Stimulated activated CD8-positive, alpha-beta memory T cell treated with anti-CD3 and anti-CD28 coated beads, Interleukin-7, amount 100 ng/mL, for 48 hours (primary cell): ENCODE measurements at places on chromosomes 12 and 14.

DNA sequence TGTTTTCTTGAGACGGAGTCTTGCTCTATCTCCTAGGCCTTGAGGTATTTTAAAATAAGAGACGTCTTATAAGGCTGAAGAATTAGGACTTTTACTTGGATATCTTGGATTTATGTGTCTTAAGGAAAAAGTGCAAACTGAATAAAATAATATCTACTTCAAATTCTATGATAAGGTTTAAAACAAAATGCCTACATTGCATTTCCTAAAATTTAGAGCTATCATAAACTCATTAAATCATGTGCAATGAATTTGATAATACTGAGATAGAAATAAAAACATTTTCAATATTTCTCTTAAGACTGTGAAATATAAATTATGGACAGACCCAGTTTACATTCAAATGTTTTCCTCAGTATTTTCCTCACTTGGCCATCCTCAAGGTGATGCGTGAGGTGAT lies 729.5 kb upstream of the LMO3 start:
- DNase-seq, result no peak

GRCh38 chr12:91663744-91664143 lies 481.1 kb upstream of the DCN start:
- DNase-seq, result no peak

GRCh38 chr12:1562813-1563407 lies 31.5 kb downstream of the FBXL14 start:
- DNase-seq, result no peak

GRCh38 chr14:53525608-53526007 lies 372.5 kb upstream of the DDHD1 start:
- DNase-seq, result no peak

DNA sequence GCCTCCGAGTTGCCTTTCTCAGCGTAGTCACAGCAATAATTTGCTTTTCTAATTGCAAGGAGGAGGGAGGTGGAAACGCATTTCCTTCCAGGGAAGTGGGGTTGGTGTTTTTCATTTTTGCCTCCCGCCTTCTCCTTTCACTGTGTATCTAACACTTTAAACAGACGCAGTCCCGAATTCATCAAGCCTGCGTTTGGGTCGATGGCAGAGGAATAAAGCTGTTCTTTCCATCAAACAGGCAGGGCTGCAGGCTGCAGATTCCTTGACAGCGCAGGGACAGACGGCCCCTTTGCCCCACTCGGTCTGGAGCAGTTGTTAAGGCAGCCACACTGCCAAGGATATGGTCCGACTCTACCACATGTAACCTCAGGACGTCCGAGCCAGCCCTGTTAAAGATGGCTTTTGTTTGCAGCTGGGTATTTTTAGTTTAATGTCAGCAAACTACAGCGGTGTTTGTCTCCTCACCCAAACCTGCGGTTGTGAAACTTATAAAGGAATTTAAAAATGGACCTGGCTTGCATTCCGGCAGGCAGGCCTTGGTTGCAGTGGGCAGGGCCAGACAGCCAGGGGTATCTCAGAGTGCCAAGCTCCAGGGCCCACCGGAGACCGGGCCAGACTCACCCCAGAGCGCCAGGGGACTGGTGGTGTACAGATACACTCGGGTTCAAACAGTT lies 2.1 kb downstream of the CHST11 start:
- DNase-seq, result no peak

- DNase-seq, result no peak
These were observed 138.7 kb downstream of the EGLN3 start for GRCh38 chr14:33812181-33812580.

DNA sequence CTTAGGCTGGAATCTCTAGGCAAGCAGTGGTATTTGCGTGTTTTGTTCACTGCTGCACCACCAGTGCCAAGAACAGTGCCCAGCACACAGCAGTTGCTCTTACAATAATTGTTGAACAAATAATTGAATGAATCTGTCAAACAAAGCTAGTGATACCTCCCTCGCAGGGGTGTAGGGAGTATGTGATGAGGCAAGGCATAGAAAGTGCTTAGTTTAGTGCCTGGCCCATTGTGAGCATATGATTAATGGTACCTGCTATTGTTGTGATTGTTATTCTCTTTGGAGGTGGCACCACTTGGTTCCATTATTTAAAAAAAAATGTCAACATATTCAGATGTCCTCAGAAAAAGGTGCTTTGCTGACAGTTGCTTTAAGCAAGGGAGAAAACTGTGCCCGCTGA lies 210.1 kb upstream of the TBX3 start:
- DNase-seq, result no peak

- DNase-seq, result no peak
These were observed 494.3 kb upstream of the ATXN7L3B start for GRCh38 chr12:74043343-74043742.

DNA sequence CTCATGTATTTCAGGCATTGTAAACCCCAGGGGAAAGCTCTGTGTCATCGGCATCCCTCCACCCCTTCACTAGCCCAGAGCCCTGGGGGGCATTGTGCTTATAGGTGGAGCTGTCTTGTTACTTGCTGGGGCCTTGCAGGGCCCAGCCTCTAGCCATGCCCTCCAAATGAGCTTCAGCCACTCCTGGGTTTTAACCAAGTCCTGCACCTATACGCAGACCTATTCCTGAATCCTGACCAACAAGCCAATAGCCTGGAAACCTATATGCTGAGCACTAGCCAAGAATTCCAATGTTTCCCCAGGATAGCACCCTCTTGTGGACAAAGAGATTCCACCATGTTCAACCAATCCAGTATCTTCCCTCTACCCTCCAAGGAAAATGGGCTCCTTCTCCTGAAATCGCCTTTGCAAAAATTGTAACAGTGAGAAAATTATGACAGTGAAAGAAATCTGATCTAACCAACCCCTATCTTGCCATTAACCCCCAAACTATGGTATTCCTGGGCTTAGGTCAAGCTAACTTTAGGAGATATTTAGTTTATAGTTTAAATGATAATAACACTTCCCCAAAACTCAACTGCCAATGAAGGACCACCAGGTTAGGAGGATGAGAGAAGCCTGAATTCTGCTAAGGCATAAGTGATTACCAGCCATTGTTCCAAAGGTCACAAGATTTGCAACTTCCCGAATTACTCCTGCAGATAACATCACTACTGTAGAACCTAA lies 55.5 kb downstream of the TTC7B start:
- DNase-seq, result no peak

- no peak for DNase-seq
These were observed 71.1 kb downstream of the FIGNL2 start for GRCh38 chr12:51777457-51777856.

DNA sequence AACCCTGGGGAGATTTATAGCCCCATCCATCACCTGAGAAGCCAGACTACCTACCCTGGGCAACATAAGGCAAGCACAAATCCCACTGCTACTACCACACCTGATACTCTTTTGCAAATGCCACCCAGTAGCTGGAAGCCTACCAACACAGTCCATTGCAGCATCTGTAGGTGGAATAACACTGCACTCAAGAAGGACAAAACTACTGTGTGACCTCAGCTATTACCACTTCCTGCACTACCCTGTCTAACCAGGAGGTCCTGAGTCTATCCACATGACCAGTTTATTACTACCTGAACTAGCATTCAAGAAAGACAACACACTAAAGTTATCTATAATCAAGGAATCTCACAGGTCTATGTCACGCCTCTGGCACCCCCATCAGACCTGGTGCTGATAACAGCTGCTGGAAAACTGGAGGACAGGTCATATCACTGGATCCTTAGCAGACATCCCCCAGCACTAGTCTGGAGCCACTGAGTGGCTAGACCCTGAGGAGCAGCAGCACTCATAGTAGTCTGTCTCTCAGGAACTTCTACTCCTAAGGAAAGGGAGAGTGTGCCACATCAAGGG lies 2.9 kb upstream of the CLEC1A start:
- no peak for DNase-seq

DNA sequence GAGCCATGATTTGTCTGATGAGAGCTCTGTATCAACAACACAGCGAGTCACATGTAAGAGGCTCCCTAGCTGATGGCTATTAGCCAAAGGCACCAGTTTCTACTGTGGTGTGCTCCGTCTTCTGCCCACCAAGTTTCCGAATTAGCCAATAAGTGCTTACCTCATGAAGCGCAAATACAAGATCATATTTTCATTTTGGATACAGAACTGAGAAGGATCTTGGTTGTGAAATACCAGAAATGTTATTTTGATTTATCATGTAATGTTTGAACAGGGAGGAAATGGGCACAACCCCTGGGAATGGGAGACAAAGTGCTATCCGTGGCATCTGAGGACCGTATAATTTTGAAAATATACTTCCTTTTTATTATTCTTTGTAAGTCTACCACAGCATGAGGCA lies 234.3 kb downstream of the DACT1 start:
- DNase-seq, result no peak

- DNase-seq, result no peak
These were observed 595.6 kb upstream of the ATP2B1 start for GRCh38 chr12:90304231-90304630.

GRCh38 chr12:68487721-68488309 lies 122.9 kb upstream of the RAP1B start:
- DNase-seq, result no peak

DNA sequence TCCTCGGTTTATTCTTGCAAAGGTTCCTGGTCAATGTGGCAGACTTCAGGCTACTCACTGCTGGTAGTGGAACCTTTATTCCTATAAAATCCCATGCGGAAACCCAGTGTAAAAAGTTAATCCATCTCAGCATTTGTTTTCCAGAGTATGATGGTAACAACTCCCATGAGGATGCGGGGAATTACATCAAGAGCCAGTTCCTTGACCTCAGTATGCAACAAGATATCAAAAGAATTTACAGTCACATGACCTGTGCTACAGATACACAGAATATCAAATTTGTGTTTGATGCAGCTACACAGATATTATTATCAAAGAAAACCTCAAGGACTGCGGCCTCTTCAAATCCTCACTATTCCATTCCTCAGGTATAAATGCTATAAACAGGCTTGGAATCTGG lies 19.3 kb downstream of the CPM start:
- DNase-seq, result no peak
